ENCODE measurements at places on chromosomes 16 and 17.

GRCh38 chr17:30333503-30334360 lies at the start of gene TMIGD1:
TSS of gene TMIGD1 (minus strand) at chr17:30334057. CDS start at chr17:30332133, 1,924 bp downstream.
- no peak for DNase-seq

- no peak for DNase-seq
These were observed 8.4 kb upstream of the MTSS2 start for GRCh38 chr16:70694088-70694867.

DNA sequence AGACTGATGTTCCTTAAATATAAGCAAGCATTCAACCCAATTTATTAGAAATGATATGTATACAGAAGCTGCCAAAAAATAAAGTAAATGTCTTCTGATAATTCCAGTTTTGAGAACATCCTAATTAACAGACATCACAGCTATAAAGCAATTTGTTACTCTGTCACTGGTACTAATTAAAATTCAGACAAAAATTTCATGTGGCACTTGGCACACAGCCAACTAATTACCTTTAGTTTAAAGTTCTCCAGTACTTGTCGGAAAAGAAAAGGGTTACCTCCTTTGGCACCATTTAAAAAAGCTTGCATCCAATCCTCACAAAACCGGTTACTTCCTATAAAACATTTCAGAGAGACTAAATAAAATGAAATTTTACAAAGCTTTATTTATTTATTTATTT lies 8.8 kb downstream of the C17orf75 start:
- DNase-seq, result no peak

GRCh38 chr16:84461029-84461412 lies 43.4 kb downstream of the MEAK7 start:
- no peak for DNase-seq

GRCh38 chr17:78946631-78947030 lies 21.4 kb upstream of the TIMP2 start:
- DNase-seq, result no peak

GRCh38 chr17:63681530-63681929 lies 18.4 kb downstream of the LIMD2 start:
- no peak for DNase-seq

DNA sequence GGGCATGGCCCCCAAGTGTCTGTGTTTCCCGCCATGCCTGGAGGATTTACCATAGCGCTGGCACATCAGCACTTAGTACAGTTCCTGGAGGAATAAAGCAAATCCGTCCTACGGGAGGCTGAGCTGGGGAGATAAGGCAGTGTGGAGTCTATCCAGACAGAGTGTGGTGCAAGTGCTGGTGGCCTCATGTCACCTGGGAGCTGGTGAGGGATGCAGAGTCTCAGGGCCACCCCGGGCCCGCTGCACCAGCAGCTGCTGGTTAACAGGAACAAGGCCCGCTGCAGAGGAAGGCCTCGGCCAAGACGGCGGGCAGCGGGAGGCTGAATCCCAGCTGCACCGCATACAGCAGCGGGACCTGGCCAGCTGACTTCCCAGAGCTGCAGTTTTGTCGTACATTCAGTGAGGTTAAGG lies 57.3 kb upstream of the CDC42EP4 start:
- no peak for DNase-seq

DNA sequence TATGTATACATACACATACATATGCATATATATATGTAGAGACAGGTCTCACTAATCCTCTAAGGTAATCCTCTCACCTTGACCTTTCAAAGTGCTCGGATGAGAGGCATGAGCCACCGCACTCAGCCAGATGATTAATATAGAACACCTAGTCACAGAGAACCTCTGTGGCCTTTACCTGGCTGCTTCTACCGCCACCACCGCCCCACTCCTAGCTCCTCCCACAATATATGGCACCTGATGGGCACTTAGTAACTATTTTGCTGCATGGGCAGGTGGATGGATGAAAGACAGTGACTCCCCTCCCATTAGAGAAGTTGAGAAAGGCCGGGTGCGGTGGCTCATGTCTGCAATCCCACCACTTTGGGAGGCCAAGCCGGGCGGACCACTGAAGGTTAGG lies 16.7 kb upstream of the ATP2C2 start:
- DNase-seq, result no peak

DNA sequence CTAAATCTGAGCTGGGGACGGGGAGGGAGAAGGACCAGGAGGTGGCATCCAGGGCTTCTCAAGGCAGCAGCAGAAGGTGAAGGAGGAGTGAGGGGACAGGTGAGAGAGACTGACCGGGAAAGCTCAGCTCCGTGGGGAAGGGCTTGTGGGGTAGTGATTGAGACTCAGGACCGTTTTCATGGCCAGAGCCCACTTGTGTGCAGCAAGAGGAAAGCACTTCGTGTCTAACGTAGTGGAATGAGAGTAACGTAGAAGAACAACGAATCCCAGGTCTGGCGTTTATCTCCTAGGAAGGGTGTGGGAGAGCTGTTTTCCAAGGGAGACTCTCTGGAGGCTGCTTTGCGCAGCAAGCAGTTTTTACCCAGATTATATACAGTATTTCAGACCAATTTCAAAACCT lies 1.3 kb upstream of the CDH3 start:
- DNase-seq, result no peak

DNA sequence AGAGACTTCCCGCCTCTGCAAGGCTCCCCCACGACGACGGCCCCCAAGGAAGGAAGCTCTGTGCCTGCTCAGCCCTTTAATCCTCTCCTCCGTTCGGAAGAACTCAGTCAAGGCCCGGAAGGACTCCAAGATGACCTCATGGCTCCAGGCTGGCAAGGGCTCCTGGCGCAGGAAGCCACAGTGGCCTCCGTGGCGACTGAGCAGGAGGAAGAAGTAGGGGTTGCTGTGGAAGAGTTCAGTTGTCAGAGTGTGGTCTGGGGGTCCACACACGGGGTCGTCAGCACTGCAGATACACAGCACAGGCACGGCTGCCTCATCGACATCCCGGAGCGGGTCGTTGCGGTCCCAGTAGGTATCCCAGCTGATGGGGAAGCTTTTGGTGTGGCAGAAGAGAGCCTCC lies 4.2 kb downstream of the ABHD15 start:
- DNase-seq, result no peak
